ENCODE measurements at places on chromosomes 7 and 10. TPM values are rescaled to one million over a fixed set of nuclear protein-coding genes. Genes with fewer than 3 reads are reported as not detected.

- no peak overlapping the region for H3K27ac ChIP-seq
- no peaks in the 10 kb centered on the region for H3K36me3 ChIP-seq
- H3K4me1 ChIP-seq, result peaks cover 8% of the 10 kb centered on the region
- no peaks in the 10 kb centered on the region for H3K27me3 ChIP-seq
These were observed 121.5 kb downstream of the SEMA3D start for GRCh38 chr7:85065306-85065705.

DNA sequence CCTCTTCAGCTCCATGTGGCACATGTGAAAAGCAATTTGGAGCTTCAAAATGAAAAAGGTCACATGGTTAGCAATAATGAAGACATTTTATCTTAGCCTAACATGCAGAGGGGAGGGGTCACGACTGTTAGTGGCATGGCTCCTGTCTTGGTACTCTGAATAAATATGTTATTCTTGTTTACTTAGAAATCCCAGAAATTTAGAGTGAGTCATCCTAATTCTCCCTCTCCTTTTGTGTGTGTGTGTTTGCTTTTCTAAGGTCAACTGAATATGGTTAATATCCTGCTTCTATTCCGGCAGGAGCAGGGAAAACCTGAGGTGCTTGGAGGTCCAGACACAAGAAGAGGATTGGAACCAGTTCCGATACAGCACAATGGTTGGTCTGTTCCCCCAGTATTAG lies 17.6 kb downstream of the BCCIP start:
- H3K4me3 ChIP-seq, result no peak overlapping the region
- no peak for DNase-seq
- H3K4me1 ChIP-seq, result no peaks in the 10 kb centered on the region
- no peaks in the 10 kb centered on the region for H3K27me3 ChIP-seq
- peaks cover 6% of the 10 kb centered on the region for H3K36me3 ChIP-seq

DNA sequence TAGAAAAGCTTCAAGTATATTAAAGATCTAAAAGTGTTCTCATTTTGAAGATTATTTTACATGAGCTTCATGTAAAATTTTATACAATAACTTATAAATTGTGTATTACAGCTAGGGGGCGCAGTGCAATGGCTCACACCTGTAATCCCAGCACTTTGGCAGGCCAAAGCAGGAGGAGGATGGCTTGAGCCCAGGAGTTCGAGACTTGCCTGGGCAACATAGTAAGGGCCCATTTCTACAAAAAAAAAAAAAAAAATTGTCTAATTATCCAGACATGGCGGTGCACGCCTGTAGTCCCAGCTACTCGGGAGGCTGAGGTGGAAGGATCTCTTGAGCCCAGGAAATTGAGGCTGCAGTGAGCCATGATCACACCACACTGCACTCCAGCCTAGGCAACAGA lies 16.6 kb downstream of the ACBD5 start:
- peaks cover 4% of the 10 kb centered on the region for H3K36me3 ChIP-seq
- H3K4me1 ChIP-seq, result no peaks in the 10 kb centered on the region
- H3K4me3 ChIP-seq, result no peak overlapping the region
- DNase-seq, result peak; percentile 38
- H3K27me3 ChIP-seq, result no peaks in the 10 kb centered on the region
- no peak overlapping the region for H3K27ac ChIP-seq

DNA sequence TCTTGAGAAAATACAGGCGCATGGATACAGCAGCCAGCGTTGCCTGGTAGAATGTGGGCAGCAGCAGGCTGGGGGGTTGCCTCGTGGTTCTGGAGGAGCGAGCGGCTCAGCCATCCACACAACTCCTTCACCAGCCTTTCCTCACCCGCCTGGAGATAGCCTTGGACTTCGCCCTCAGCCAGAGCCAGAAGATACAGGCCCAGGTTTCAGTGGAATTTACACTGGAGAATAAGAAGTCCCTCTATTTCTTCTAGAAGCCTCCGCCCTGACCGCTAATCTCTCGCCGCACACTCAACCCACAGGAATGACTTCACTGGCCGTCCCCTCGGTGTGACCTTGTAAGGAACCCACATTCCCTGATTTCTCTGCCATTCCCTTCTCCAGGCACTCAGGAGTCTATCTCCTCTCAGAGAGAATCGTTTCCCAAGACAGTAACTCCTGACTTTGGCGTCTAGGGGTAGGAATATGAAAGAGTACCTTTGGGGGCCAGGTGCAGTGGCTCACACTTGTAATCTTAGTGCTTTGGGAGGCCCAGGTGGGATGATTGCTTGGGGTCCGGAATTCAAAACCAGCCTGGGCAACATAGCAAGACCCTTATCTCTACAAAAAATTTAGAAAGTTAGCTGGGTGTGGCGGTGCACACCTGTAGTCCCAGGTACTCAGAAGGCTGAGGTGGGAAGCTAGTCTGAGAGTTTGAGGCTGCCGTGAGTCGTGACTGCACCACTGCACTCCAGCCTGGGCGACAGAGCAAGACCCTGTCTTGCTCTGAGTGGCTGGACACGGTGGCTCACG lies 52.0 kb upstream of the ECHDC3 start:
- H3K27me3 ChIP-seq, result no peaks in the 10 kb centered on the region
- DNase-seq, result no peak
- H3K27ac ChIP-seq, result no peak overlapping the region
- H3K4me1 ChIP-seq, result no peaks in the 10 kb centered on the region
- no peak overlapping the region for H3K4me3 ChIP-seq

DNA sequence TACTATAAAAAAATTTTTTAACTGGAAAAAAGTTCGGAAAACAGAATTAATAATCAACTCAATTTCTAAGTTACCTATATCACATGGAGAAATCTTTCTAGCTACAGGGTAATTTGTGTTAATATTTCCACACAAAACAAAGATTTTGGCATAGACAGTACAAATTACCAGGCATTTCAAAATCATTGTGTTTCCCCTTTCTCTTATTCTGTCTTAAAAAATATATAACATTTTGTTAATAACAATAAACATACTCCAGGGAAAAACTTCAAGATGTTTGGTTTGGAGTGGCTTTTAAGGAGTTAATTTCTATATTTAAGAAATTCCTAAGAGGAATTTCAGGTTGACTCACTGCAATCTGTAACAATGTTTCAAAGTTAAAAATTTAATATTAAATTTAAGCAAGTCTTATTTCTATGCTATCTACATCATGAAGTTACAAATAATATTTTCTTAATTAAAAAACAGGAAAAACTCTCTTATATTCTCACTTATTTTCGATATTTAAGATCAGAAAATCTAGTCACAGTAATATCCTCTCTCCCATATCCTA lies 132.6 kb downstream of the NRBF2 start:
- peak overlapping the region; percentile 68 for H3K4me3 ChIP-seq
- no peak for DNase-seq
- peaks cover 33% of the 10 kb centered on the region for H3K4me1 ChIP-seq
- no peaks in the 10 kb centered on the region for H3K27me3 ChIP-seq
- H3K27ac ChIP-seq, result peak overlapping the region; percentile 40

DNA sequence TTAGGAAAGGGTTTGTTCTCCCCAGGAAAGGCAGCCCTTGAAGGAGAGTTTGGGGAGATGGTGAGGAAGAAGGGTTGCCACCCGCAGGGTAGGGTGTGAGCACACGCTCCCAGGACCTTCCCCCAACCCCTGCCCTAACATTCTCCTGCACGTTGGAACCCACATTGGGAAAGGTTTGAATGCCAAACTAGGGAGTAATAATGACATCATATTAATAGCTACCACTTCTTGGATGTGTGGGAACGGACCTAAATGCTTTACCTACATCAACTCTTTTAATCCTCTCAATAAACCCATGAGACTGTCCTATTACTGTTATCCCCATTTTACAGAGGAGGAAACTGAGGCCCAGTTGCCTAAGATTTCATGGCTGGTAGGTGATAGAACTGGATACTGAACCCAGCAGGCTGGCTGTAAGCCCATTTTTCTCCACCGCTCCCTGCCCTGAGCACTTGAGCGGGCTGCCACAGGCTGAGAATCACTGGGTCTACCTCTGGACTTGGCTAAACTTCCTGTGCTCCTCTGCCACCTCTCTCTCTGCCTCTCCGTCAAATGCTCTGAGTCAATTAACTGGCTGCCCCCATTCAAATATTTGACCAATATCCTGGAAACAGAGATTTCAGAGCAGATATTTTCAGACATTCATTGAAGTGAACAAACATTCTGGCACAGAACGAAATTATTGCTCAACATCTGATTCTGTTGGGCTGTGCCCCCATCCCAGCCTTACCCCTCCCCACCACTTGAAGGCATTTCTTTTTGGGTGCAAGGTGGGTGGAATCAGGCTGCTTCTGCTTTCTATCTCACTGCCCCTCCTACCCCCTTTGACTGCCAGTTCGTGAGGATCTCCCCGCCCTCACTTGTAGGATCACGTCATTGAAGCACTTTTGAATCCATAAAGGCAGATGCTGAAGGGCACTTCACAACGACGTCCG lies 129.7 kb downstream of the C10orf105 start:
- H3K27me3 ChIP-seq, result no peaks in the 10 kb centered on the region
- peaks cover 6% of the 10 kb centered on the region for H3K4me1 ChIP-seq
- H3K4me3 ChIP-seq, result no peak overlapping the region
- H3K27ac ChIP-seq, result no peak overlapping the region

GRCh38 chr10:58219875-58220274 lies 47.8 kb downstream of the IPMK start:
- no peaks in the 10 kb centered on the region for H3K36me3 ChIP-seq
- H3K4me3 ChIP-seq, result no peak overlapping the region
- no peaks in the 10 kb centered on the region for H3K27me3 ChIP-seq
- DNase-seq, result no peak
- no peaks in the 10 kb centered on the region for H3K4me1 ChIP-seq
- H3K27ac ChIP-seq, result no peak overlapping the region

- H3K4me3 ChIP-seq, result no peak overlapping the region
- peak; percentile 76 for DNase-seq
- H3K27me3 ChIP-seq, result peaks cover 45% of the 10 kb centered on the region
- peaks cover 6% of the 10 kb centered on the region for H3K4me1 ChIP-seq
These were observed 1158.5 kb upstream of the C7orf33 start for GRCh38 chr7:147432079-147432478.

DNA sequence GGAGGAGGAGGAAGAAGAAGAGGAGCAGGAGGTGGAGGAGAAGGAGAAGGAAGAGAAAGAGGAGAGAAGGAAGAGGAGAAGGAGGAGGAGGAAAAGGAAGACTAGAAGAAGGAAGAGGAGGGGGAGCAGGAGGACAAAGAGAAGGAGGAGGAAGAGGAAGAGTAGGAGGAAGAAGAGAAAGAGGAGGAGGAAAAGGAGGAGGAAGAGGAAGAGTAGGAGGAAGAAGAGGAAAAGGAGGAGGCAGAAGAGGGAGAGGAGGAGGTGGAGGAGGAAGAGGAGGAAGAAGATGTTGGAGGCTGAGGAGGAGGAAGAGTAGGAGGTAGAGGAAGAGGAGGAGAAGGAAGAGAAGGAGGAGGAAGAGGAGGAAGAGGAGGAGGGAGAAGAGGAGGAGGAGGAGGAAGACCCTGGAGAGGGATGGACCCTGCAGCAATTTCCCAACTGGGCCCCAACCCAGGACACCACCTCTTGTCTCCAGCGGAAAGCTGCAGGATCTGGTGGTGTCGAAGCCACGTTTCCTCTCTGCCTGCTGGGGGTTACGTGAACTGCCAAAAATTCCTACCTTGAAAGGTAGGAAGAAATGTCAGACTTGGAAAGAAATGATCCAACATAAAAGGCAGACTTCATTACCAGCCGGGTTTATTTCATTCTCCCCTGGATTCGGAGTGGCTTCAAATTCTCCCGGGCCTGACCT lies 38.9 kb downstream of the COL26A1 start:
- peak overlapping the region; percentile 17 for H3K4me3 ChIP-seq
- peaks cover 26% of the 10 kb centered on the region for H3K4me1 ChIP-seq
- no peak for DNase-seq
- H3K36me3 ChIP-seq, result no peaks in the 10 kb centered on the region
- peak overlapping the region; percentile 98 for H3K27ac ChIP-seq
- no peaks in the 10 kb centered on the region for H3K27me3 ChIP-seq

DNA sequence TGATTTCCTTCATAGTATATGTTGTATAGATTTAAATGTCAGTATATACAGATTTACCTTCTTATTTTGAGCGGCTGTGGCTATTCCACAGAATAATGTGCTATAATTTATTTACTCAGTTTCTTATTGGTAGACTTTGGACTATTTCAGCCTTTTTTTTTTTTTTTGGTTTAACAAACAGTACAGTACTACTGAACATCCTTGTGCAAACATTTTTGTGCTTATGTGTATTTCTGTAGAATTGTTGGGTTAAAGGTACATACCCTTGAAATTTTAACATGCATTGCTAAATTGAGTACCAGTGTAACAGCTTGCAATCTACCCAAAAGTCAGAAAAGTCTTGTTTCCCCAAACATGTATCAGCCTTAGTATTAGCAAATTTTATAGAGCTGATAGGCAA lies 68.8 kb downstream of the HHEX start:
- no peak for DNase-seq
- no peak overlapping the region for H3K27ac ChIP-seq
- no peaks in the 10 kb centered on the region for H3K27me3 ChIP-seq
- H3K4me1 ChIP-seq, result peaks cover 13% of the 10 kb centered on the region
- H3K4me3 ChIP-seq, result no peak overlapping the region

DNA sequence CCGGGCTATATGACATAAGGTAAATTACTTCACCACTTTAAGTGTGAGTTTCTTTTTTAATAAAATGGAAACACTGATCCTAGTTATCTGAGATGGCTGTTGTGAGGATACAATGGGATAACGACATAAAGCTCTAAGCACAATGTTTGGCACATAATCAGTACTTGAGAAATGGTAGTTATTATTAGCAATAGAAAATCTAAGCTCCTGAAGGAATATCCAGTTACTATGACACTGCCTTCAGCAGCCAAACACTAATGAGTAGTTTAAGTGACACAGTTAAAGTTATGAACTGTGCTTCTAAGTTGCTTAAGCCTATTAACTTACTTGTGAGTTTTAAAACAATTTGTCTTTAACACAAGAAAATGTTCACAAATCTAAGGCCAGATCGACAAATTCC lies 96.8 kb downstream of the ELAPOR2 start:
- no peak overlapping the region for H3K27ac ChIP-seq
- H3K27me3 ChIP-seq, result no peaks in the 10 kb centered on the region
- H3K36me3 ChIP-seq, result peaks cover 11% of the 10 kb centered on the region
- no peak for DNase-seq

DNA sequence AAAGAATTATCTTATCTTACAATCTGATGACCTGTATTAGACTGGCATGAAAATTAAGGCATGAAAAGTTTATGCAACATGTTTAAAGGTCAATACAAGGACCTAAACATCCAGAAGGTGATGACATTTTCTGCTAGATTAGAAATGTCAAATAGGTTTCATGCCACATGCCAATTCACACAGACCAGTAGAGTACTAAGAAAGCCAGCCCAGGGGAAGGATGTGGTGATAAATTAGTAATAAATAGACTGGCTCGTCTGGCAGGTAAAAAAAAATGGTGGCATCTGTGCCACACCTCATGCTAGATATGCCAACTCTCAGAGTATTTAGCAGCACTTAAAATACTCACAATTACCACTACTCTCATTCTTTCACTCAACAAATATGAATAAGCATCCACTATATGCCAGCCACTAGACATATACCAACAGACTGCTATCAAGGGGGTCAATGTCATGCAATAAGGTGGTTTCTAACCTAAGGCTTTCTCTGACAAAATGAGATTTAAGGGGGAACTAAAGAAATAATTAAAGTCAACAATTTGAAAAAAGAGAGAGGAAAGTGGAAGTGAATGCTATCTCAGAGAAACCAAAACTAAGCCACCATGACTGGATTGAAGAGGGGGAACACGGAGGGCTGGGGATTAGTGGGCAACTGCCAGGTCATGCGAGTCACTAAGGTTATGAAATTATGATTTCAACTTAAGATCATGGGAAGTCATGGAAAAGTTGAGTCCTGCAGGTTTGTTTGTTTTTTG lies 83.5 kb downstream of the SGMS1 start:
- H3K4me3 ChIP-seq, result no peak overlapping the region
- H3K27ac ChIP-seq, result no peak overlapping the region
- H3K36me3 ChIP-seq, result no peaks in the 10 kb centered on the region
- no peaks in the 10 kb centered on the region for H3K27me3 ChIP-seq

The HNRNPA2B1 gene
- total RNA-seq, result 601 TPM

The PRPS1L1 gene
- total RNA-seq, result not detected

The CTBP2 gene
- total RNA-seq, result 97.6 TPM

The FRG2B gene
- total RNA-seq, result not detected

The MMP21 gene
- not detected for total RNA-seq

The SHTN1 gene
- total RNA-seq, result 17.3 TPM

The DIP2C gene
- 10.1 TPM for total RNA-seq

The CALCR gene
- not detected for total RNA-seq

All from neural progenitor cell (in vitro differentiated cells).